ENCODE measurements at places on chromosomes 13 and 19.

DNA sequence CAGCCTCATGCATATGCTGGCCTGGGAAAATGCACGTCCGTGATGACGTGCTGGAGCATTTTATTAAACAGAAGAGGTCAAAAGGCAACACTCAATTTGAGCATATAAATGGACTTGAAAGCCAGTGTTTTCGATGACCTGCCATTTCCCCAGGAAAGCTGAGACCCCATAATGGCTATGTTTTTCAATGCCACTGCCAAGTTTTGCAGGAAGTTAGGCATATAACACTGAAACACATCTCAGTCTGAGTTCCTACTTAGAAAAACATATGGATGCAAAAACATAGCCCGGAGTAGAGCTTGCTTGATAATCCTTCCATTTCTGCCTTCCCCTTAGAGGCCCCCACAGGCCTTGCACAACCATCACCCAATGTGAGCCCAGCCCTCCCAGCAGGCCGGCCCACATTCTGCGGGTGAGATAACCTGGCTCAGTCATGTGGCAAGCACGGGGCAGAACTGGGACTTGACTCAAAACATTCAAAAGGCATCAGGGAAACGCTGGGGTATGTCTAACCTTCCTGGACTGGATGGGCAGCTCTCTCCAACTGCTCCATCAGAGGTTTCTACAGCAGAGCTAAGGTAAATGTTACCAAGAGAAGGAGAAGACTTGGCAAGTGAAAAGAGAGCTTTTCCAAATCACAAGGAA is 24.9 kb downstream of the EPS15L1 start:
- DNase-seq, result peak; percentile 90
- H3K4me1 ChIP-seq, result peaks cover 50% of the 10 kb centered on the region
- H3K36me3 ChIP-seq, result no peaks in the 10 kb centered on the region
- H3K27me3 ChIP-seq, result no peaks in the 10 kb centered on the region

DNA sequence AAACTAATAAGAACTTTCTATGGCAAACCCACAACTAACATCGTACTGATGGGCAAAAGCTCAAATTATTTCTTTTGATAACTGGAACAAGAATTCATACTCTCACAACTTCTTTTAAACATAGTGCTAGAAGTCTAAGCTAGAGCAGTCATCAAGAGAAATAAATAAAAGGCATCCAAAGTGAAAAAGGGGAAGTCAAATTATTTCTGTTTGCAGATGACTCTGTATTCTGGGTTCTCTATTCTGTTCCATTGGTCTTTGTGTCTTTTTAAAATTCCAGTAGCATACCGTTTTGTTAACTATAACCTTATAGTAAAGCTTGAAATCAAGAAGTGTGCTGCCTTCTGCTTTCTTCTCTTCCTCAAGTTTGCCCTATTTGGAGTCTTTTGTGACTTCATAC is 1215.9 kb downstream of the UQCRFS1 start:
- DNase-seq, result no peak
- no peaks in the 10 kb centered on the region for H3K4me1 ChIP-seq
- no peak overlapping the region for H3K4me3 ChIP-seq
- H3K27ac ChIP-seq, result no peak overlapping the region
- H3K36me3 ChIP-seq, result no peaks in the 10 kb centered on the region

DNA sequence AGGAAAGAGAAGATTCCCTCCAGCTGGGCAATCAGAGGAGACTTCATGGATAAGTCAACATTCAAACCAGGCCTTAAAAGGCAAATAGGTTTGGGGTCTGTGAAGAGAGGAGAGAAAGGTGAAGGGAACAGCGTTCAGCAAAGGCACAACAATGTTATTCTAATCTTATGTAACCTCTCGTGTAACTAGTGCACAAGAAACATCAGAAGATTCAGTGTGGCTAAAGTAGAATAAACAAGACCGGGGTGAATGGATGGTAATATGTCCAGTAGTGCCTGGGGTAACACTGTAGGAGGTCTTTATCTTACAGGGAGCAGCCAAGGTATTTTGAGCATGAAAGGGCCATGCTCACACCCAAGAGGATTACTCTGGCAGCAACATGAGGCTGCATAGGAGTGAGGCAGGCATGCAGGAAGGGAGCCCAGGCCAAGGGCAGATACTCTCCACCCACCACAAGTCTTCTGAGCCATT is 24.1 kb downstream of the LHFPL6 start:
- H3K36me3 ChIP-seq, result no peaks in the 10 kb centered on the region
- DNase-seq, result no peak
- H3K27ac ChIP-seq, result no peak overlapping the region
- peaks cover 17% of the 10 kb centered on the region for H3K4me1 ChIP-seq
- no peak overlapping the region for H3K4me3 ChIP-seq
- no peaks in the 10 kb centered on the region for H3K27me3 ChIP-seq

DNA sequence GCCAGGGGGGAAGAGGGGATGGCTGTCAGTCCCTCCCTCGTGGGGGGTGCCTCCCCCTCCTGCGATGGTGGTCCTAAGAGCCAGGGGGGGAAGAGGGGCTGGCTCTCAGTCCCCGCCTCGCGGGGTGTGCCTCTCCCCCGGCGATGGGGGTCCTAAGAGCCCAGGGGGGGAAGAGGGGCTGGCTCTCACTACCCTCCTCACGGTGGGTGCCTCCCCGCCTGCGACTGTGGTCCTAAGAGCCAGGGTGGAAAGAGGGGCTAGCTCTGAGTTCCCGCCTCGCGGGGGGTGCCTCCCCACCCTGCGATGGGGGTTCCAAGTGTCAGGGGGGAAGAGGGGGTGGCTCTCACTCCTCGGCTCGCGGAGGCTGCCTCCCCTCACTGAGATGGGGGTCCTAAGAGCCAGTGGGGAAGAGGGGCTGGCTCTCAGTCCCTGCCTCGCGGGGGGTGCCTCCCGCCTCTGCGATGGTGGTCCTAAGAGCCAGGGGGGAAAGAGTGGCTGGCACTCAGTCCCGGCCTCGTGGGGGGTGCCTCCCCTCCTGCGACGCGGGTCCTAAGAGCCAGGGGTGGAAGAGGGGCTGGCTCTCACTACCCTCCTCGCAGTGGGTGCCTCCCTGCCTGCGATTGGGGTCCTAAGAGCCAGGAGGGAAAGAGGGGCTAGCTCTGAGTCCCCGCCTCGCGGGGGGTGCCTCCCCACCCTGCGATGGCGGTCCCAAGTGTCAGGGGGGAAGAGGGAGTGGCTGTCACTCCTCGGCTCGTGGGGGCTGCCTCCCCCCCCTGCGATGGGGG is 2325.6 kb upstream of the PCDH20 start:
- H3K27ac ChIP-seq, result no peak overlapping the region
- peak; percentile 44 for DNase-seq
- no peaks in the 10 kb centered on the region for H3K27me3 ChIP-seq
- no peaks in the 10 kb centered on the region for H3K4me1 ChIP-seq

- H3K27ac ChIP-seq, result no peak overlapping the region
- H3K36me3 ChIP-seq, result no peaks in the 10 kb centered on the region
- peaks cover 10% of the 10 kb centered on the region for H3K4me1 ChIP-seq
- DNase-seq, result no peak
Observed at GRCh38 chr19:5338656-5339197, 1.9 kb downstream of the PTPRS start.

DNA sequence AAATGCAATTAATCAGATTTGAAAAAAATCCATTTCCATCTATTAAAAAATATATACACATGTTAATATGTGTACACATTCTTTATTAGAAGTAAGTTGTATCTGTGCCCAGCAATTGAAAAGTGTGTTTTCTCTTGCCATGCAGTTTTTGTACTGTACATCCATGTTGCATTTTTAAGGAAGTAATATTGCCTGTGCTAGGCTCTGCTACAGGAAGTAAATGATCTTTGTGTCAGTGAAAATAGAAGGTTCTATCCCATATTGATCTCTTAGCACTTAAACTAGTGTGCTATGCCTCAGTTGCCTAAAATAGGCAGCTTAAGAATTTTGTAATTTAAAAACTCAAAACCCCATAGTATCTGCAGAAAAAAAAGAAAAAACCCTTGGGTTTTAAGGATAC is 122.5 kb downstream of the CDK8 start:
- H3K27ac ChIP-seq, result no peak overlapping the region
- H3K4me1 ChIP-seq, result no peaks in the 10 kb centered on the region
- DNase-seq, result no peak
- H3K36me3 ChIP-seq, result no peaks in the 10 kb centered on the region
- no peak overlapping the region for H3K4me3 ChIP-seq

GRCh38 chr13:112227031-112227430 is 149.1 kb upstream of the SPACA7 start:
- no peaks in the 10 kb centered on the region for H3K36me3 ChIP-seq
- no peaks in the 10 kb centered on the region for H3K4me1 ChIP-seq

DNA sequence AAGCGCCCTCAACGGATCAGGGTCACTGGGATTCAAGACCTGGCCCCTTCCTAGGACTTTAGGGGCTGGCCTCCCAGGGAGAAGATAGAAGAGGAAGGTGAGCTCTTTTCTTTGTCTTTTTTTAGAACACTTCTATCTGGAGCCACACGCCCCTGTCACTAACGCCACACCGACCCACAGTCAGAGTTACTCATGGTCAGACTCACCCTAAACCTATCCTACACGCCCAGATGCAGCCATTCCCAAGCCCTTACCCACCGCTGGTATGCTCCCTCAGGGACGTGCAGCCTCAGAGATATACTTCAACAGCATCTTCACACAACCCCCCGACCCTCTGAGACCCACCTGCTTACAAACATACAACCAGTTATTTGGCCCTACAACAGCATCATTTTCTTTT is 29.9 kb upstream of the MUC16 start:
- H3K4me3 ChIP-seq, result no peak overlapping the region
- no peaks in the 10 kb centered on the region for H3K27me3 ChIP-seq
- no peak for DNase-seq
- no peak overlapping the region for H3K27ac ChIP-seq
- no peaks in the 10 kb centered on the region for H3K36me3 ChIP-seq

DNA sequence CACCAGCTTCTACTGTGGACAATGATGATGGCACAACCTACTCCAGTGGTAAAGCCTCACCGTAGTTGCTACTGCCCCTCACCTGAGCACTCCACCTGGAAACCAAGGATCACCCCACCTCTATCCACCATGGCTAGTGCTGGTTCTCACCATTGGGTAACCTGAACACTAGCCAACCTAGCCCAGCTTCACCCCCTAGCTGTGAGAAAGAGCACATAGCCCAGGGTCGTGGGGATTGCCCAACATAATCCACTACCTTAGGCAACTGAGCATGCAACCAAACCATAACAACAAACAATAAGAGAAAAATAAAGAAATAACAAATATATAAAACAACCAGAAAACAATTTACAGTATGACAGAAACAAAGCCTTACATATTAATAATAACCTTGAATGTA is 560.1 kb downstream of the DIAPH3 start:
- no peaks in the 10 kb centered on the region for H3K36me3 ChIP-seq
- no peaks in the 10 kb centered on the region for H3K4me1 ChIP-seq
- H3K4me3 ChIP-seq, result no peak overlapping the region
- DNase-seq, result no peak
- no peaks in the 10 kb centered on the region for H3K27me3 ChIP-seq

DNA sequence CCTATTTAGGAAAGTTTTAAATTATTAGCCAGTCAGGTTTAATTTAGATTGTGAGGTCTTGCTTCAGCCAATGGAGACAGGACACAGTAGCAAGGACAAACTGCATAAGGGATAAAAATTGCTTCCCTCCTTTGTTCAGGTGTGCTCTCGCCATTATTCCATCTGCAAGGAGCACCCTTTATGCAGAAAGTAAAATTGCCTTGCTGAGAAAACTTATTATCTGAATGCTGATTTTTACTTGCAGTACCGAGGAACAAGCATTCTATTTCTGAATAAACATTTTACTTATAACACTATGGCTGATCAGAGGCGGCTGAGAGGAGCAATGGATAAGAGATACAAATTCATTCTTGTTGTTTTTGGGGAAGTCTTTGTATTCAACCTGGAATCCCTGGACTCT is 8.0 kb downstream of the CYP4F22 start:
- H3K4me1 ChIP-seq, result no peaks in the 10 kb centered on the region
- H3K27me3 ChIP-seq, result peaks cover 7% of the 10 kb centered on the region
- H3K27ac ChIP-seq, result no peak overlapping the region
- H3K4me3 ChIP-seq, result no peak overlapping the region
- no peak for DNase-seq

DNA sequence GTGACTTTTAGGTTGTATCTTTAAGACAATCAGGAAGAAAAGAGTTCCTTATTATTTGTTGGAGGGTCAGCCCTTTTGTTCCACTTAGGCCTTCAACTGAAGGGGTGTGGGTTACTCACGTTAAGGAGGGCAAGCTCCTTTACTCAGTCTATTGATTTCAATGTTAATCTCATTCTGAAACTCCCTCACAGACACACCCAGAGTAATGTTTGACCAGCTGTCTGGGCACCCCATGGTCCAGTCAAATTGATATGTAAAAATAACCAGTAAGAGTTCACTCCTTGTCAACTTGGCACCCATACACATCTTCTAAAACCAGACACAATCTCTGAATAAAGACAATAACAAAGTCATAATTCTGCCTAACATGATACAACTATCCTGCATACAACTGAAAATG is 292.9 kb downstream of the KLF5 start:
- H3K4me1 ChIP-seq, result no peaks in the 10 kb centered on the region
- DNase-seq, result no peak
- H3K27me3 ChIP-seq, result no peaks in the 10 kb centered on the region

DNA sequence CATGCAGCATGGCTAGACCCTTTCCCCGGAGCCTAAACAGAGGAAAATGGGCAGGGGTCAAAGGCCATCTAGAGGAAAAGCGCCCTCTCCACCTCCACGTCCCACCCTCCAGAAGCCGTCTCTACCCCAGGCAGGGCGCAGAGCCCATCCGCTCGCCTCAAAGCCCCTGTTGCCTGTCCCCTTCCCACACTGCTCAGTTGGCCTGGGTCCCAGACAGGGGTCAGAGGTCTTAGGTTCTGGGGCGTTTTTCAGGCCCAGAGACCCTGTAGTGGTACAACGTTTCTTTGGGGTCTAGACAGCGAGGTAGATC is 285 bp downstream of the TMEM143 start:
- peaks cover 5% of the 10 kb centered on the region for H3K4me1 ChIP-seq
- DNase-seq, result no peak
- no peaks in the 10 kb centered on the region for H3K36me3 ChIP-seq
- H3K4me3 ChIP-seq, result peak overlapping the region; percentile 67

DNA sequence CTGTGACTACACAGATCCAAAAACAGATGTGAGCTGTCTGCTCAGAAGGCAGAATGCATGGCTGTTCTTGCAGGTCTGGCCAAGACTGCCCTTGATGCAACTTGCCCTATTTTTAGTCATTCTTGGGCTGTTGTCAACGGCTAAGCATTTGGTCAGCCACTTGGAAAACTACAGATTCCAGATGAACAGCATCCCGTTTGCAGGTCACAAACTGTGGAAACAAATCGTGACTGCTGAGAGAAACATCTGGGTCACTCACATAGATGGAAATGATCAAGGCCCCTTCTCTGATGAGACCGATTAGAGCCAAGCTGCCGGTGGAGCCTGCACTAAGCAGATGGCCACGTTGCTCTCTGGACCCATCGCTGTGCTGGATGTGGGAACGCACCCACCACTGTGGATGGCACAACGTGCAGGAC is 15.4 kb upstream of the METTL21C start:
- no peaks in the 10 kb centered on the region for H3K36me3 ChIP-seq
- H3K27ac ChIP-seq, result no peak overlapping the region
- H3K4me3 ChIP-seq, result no peak overlapping the region
- no peaks in the 10 kb centered on the region for H3K27me3 ChIP-seq
- DNase-seq, result no peak

GRCh38 chr13:108044954-108045353 is 170.4 kb downstream of the LIG4 start:
- DNase-seq, result no peak
- H3K27me3 ChIP-seq, result no peaks in the 10 kb centered on the region
- no peaks in the 10 kb centered on the region for H3K4me1 ChIP-seq
- no peak overlapping the region for H3K27ac ChIP-seq

All from upper lobe of right lung (tissue), 1 donor.